ENCODE measurements at places on chromosomes 3 and 15. TPM values are rescaled to one million over a fixed set of nuclear protein-coding genes. Genes with fewer than 3 reads are reported as not detected.

Gene MEIS2
- not detected for total RNA-seq

DNA sequence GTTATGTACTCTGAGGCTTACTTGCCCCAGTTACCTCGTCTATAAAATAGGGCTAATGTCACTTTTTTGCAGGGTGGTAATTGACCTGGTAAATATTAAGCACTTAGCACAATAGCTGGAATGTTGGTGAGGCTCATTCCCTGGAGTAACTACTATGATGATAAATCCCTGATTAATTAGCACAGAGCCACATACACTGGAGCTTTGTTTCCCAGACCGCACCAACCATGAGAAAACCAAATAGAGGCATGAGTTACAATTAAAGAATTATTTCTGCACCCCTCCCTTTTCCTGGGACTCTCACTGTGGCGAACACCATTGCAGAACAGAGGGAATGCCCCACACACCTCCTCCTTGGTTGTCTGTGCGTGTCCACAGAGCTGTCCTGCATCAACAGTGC lies 76.6 kb upstream of the CPOX start:
- H3K4me3 ChIP-seq: no peak overlapping the region
- H3K27ac ChIP-seq: no peak overlapping the region
- no peaks in the 10 kb centered on the region for H3K4me1 ChIP-seq
- no peak for DNase-seq

DNA sequence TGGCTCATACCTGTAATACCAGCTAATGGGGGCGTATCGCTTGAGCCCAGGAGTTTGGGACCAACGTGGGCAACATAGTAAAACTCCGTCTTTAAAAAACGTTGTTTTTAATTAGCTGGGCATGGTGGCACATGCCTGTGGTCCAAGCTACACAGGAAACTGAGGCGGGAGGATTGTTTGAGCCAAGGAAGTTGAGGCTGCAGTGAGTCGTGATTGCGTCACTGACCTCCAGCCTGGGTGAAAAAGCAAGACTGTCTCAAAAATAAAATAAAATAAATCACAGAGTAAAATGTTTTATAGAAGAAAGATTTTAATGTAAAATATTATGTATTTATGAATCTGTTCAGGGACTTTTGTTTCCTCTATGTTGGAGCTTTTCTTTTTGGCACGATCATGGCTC lies 15.3 kb upstream of the STRIT1 start:
- H3K27me3 ChIP-seq: no peaks in the 10 kb centered on the region
- H3K4me3 ChIP-seq: no peak overlapping the region
- no peak overlapping the region for H3K27ac ChIP-seq
- no peak for DNase-seq
- no peaks in the 10 kb centered on the region for H3K36me3 ChIP-seq

DNA sequence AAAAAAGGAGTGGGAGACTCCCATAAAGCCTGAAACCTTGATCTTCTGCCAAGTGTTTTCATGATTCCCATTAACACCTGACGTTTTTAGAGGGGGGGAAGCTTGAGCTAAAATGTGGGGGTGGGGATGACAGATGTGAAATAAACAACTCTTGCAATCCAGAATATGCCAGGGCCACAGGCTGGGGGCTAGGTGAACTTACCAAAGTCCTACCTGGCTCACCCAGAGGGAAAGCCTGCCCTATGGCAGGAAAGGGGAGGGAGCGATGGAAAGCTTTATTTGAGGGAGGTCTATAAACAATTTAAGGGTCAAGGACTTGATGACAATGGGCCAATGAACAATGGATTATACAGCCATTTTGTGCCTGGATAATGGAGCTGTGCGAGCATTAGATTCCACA lies 108.3 kb downstream of the LRIG1 start:
- peak overlapping the region; percentile 58 for H3K4me3 ChIP-seq
- H3K36me3 ChIP-seq: peaks cover 31% of the 10 kb centered on the region
- peaks cover 31% of the 10 kb centered on the region for H3K4me1 ChIP-seq
- DNase-seq: no peak

GRCh38 chr3:105970283-105970682 lies 101.5 kb upstream of the CBLB start:
- peak; percentile 10 for DNase-seq
- no peak overlapping the region for H3K4me3 ChIP-seq
- no peaks in the 10 kb centered on the region for H3K36me3 ChIP-seq
- no peaks in the 10 kb centered on the region for H3K4me1 ChIP-seq
- H3K27ac ChIP-seq: no peak overlapping the region
- no peaks in the 10 kb centered on the region for H3K27me3 ChIP-seq

Data from CD4-positive, alpha-beta T cell (primary cell).